RWPE1 (cell line): ENCODE measurements at places on chromosomes 16 and 17.
A peak's percentile ranks its signal among the peaks of the same experiment; 100 is the strongest.

GRCh38 chr17:19618015-19618414, 30.5 kb upstream of the ALDH3A2 start:
- DNase-seq: no peak

GRCh38 chr17:7404737-7405349, 946 bp upstream of the TMEM256 start:
- no peak for DNase-seq

DNA sequence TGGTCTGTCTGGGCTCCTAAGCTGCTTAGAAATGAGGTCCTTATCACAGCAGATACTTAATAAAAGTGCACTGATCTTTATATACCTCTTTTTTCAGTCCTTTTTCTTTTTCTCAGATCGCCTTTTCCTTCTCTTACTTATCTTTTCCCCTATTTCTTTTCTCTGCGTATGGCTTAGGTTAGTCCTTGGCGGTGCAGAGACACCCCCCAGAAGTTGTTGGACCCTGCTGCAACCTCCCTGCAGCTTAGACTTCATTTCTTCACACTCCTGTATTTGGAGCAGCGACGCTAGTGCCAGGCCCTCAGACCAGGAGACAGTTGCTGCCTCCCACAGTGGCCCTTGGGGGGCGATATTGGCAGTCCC, 67.6 kb downstream of the CENPV start:
- no peak for DNase-seq

DNA sequence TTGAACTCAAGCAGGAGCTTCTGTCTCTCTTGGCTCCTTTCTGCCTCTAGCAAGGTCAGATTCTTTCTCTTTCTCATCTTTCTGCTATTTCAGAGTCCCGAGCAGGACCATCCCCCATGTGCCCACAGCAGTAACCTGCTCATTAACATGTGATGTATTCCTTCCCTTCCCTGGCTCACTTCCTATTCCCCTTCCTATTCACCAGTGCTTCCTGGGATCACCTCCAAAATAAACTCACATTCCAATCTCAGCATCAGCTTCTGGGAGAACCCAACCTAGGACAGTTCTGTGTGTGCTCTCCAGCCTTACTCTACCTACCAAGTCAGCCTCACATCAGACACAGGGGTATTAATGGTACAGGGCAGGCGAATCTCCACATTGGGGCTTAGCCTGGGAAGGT, 546.4 kb upstream of the SALL1 start:
- DNase-seq: no peak

GRCh38 chr17:78112518-78113471, 15.8 kb downstream of the TMC6 start:
- DNase-seq: peak; percentile 73

GRCh38 chr16:83915081-83915480, 16.2 kb downstream of the MLYCD start:
- no peak for DNase-seq

GRCh38 chr17:70329721-70330120, 160.4 kb downstream of the KCNJ2 start:
- no peak for DNase-seq

- DNase-seq: no peak
Observed at GRCh38 chr16:57522960-57523359, 13.4 kb downstream of the CCDC102A start.

- no peak for DNase-seq
Observed at GRCh38 chr16:23856251-23856709, 20.5 kb downstream of the PRKCB start.
